Melanocyte of skin (primary cell): ENCODE measurements at places on chromosomes 13 and 19. TPM values are rescaled to one million over a fixed set of nuclear protein-coding genes. Genes with fewer than 3 reads are reported as not detected.

The TCF3 gene
- 34.8 and 40.0 TPM in 2 replicates for total RNA-seq

The VSTM2B gene
- total RNA-seq: 0.93 TPM in 1 of 2 replicates, not detected in the other

The CGB2 gene
- not detected in 2 replicates for total RNA-seq

The DENND1C gene
- under 0.01 TPM in 1 of 2 replicates, not detected in the other for total RNA-seq

The KLK10 gene
- total RNA-seq: not detected in 2 replicates

The CXCL17 gene
- not detected in 2 replicates for total RNA-seq

The NCR1 gene
- total RNA-seq: not detected in 2 replicates

The IL12RB1 gene
- 0.69 and 2.2 TPM in 2 replicates for total RNA-seq

The NOTCH3 gene
- 1.7 and 6.9 TPM in 2 replicates for total RNA-seq

The LIG1 gene
- total RNA-seq: 54.6 and 72.3 TPM in 2 replicates

The PNMA8A gene
- total RNA-seq: 11.6 and 13.1 TPM in 2 replicates

The SSC5D gene
- total RNA-seq: 0.69 and 7.6 TPM in 2 replicates

The CLDND2 gene
- total RNA-seq: not detected in 2 replicates

The HSD17B14 gene
- total RNA-seq: 1.4 and 4.7 TPM in 2 replicates

The FCGBP gene
- total RNA-seq: 0.15 and 0.33 TPM in 2 replicates

The EBI3 gene
- total RNA-seq: not detected in 2 replicates

The PCSK4 gene
- 0.67 and 1.4 TPM in 2 replicates for total RNA-seq

The DAND5 gene
- under 0.01 TPM in 1 of 2 replicates, not detected in the other for total RNA-seq

The RNF113B gene
- not detected in 2 replicates for total RNA-seq

The NKG7 gene
- total RNA-seq: not detected in 2 replicates

The NUP62 gene
- 36.0 and 37.5 TPM in 2 replicates for total RNA-seq

The ZNF439 gene
- total RNA-seq: 24.8 and 34.9 TPM in 2 replicates

The FSD1 gene
- total RNA-seq: 0.69 and 2.2 TPM in 2 replicates

The UBE2M gene
- total RNA-seq: 100.0 and 101 TPM in 2 replicates

The ITGBL1 gene
- 0.73 TPM in 1 of 2 replicates, not detected in the other for total RNA-seq

The ZNF433 gene
- 2.5 and 5.7 TPM in 2 replicates for total RNA-seq

The LILRA2 gene
- not detected in 2 replicates for total RNA-seq
